Panc1 (cell line): ENCODE measurements at places on chromosomes 3 and 15.

- DNase-seq: no peak
These were observed 1459.5 kb downstream of the ZPLD1 start for GRCh38 chr3:103894162-103894822.

- no peak for DNase-seq
These were observed 71.3 kb upstream of the LRTM1 start for GRCh38 chr3:54999159-54999558.

GRCh38 chr3:126034481-126035361 lies 49.2 kb downstream of the SLC41A3 start:
- no peak for DNase-seq

DNA sequence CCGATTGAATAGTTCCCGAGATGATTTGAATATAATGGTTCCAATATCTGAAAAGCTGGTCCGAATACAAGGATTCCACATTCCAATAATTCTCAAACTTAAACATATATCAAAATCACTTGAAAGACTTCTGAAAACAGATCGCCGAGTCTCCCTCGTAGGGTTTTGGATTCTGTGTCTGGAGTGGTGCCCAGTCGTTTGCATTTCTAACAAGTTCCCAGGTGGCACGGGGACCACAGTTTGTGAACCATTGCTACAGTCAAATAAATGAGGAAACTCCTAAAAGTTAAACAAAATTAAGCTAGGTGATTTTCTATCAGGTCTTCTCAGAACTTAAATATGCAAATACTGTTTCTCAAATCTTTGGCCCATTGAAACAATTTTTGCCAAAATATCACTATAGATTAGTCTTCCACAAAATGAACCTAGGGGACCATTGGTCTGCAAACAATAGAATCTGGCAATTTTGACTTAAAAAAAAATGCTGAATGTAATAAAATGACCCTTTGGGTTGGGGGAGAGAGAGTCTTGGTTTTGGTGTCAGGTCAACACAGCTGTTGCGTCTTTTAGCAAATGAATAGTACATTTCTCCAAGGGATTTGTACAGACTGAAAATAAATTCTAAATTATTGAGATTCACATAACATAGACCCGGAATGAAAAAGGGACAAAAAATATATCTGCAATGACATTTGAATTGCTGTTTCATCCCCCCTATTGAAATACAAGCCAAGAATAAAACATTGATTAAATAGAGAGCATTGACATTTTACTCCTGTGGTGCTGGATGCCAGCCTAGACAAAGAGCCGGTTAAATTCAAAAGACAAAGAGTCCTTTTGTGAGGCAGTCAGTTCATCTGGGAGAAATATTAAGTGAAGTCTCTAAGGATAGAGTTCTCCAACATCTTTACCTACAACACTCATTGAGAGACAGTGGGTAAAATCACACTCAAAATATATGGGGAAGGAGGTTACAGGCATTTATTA lies 175.7 kb upstream of the ADAMTS9 start:
- DNase-seq: no peak

GRCh38 chr3:14415501-14415900 lies 13.1 kb downstream of the SLC6A6 start:
- no peak for DNase-seq

- DNase-seq: no peak
These were observed 270.5 kb downstream of the TUSC7 start for GRCh38 chr3:116980099-116980498.

DNA sequence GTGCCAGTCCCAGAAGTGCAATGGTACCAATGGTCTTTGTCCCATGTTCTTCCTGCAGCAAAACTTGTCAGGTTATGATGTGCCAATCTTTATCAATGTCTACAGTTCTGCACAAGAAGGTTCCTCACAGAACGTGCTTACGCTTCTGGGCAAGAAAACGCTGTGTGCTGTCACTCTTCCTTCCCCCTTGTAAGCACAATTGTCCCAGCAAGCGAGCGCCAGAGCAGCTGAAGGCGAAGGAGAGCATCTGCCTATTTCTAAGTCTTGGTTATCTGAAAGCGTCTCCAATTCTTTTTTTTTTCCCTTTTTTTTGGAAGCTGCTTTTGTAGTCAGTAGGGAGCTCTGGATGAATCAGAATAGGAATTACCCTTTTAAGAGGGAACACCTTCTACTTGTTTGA lies 514.4 kb downstream of the FGF12 start:
- no peak for DNase-seq

DNA sequence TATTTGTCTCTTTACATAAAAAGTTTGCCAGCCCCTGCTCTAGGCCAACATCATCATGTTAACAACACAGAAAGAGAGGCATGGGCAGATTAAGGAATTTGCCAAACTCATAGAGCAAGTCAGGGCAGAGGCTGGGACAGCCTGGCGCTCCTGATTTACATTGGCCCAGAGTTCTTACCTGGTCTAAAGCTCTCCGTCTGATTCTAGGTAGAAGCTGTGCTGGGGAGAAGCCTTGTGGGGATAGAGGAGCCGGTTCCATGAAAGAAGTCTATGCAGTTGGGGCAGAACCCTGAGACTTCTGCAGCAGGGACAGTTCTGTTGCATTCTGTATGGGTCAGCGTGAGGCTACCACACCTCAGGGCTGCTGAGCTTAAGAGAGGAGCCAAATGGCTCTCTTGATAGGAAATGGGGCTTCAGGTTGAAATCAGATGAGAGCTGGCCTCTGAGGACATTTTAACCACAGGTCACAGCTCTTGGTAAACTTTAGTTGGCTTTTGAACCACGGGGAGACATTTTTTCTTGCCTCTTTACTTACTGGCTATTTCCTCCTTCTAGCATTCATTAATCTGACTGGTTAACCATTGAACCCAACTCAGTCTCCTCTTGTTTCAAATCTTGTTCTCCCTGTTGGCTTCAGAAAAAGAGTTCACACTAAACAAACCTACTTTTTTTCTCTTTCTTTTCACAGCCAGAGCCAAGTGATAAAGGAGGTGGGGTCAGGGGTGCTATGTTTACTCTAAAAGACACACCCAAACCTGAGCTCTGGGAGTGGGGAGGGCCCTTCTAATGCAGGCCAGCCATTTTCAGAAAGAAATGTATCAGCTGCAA lies 250.7 kb downstream of the OPA1 start:
- DNase-seq: no peak

DNA sequence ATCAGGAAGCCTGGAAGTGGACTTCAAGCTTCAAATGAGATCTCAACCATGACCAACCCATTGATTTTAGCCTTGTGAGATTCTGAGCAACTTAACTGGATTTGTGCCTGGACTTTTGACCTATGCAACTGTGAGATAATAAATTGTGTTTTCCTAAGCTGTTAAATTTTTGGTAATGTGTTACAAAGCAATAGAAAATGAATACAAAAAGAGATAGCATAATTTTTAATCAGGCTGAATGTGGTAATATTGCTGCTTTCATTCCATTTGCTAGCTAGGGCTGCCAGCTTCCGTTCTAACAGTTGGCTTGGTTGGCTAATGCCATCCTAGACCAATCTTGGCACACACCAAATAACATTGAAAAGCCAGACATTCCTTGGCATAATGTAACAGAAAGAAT lies 12.2 kb downstream of the PROS1 start:
- DNase-seq: no peak

DNA sequence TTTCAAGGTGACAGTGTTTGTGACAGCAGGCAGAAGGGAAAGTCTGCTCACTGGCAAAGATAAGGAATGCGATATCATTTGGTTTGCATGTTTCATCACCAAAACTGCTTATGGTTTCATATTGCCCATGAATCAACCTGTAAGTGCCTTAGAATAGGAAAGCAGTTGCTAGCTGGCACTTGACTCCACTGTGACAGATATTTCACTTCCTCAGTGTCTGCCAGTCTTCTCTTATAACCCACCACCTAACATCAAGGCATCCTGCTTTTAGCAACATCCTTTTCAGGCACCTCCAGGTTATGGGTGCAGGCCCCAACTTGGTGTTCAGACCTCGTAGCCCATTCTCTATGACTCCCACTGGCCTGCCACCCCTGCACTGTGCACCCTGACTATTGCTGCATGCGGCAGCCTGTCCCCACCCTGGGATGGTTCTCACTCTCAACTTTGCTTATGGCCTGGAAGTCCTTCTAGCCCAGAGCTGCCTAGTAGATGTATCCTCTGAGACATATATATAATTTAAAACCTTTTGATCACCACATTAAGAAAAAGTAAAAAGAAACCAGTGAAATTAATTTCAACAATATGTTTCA lies 154.4 kb upstream of the RARB start:
- DNase-seq: no peak

DNA sequence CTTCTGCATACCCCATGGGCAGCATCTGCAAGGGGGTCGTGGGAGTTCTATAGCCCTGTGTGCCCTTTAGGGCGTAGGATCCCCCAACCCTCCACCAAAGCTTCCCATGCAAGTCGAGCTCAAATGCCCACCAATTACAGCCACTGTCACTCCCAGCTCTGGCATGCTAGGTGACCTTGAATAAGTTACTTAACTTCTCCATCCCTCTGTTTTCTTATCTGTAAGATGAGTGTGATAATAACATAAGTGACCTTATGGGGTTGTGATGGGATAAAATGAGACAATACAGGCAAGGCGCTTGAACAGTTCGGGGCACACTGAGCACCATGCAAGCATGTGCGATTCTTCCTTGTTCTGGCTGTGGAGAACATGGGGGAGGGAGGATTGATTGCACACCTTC lies 74.8 kb upstream of the POMGNT2 start:
- no peak for DNase-seq

- DNase-seq: no peak
These were observed 78.2 kb downstream of the CYP19A1 start for GRCh38 chr15:51260202-51260601.

DNA sequence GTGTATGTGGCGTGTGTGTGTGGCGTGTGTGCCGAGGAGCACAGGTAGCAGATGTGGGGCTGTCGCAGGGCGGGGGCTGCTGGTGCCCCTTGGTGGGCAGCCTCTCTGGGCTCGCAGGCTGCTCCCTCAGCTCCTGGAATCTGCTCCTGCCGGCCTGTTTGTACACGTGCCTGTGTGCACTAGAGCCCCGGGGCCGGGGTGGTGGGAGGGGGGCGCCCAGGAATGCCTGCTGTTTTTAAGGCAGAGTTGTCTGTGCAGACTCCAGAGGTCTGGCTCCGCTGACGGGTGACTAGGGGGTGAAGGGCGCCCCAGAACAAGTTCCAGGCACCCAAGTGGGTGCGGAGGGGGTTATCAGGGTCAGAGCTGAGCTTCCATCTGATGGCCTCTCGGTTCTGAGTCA lies 112.2 kb downstream of the FBLN2 start:
- DNase-seq: no peak

DNA sequence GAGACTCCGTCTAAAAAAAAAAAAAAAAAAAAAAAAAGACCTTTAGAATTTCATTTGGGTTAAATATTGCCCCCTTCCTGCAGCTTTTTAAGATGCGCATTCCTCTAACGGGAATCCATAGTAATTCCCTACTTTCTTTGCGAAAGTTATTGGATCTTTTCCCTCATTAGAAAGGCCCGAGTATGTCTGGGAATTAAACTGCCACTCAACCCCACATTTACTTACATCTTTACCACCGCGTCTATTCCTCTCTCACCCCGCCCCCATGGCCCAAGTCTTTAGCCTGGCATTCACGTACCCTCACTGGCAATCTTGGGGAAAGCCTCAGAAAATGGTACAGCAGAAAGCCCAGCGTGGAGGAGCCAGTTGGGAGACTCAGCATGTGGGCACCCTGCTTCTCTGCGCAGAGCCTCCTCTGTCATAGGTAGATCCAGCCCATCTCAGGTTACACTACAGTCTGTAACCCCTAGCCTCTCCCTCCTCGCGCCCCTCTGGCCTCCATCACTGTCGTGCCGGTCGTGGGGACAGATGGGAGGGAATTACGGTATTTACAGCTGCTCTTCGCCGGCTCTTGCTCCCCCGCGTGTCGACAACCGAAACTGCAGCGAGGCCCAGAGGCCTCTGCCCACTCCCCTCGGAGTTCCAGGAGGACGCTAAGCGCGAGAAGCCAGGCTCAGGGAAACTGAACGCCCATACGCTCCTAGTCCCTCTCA lies 6.4 kb upstream of the ANKDD1A start:
- DNase-seq: no peak
